Activated CD4-positive, alpha-beta T cell treated with anti-CD3 and anti-CD28 coated beads, Interleukin-2, amount 10 ng/mL, durations not matched to agents 7 days and 5 days (primary cell): ENCODE measurements at places on chromosomes 13 and 19. TPM values are rescaled to one million over a fixed set of nuclear protein-coding genes. Genes with fewer than 3 reads are reported as not detected.

Gene BCKDHA
- 12.7 TPM for total RNA-seq

Gene MIR17HG
- total RNA-seq, result 8.7 TPM

GRCh38 chr19:45162608-45163143, 1.9 kb upstream of the NKPD1 start:
- DNase-seq, result no peak

DNA sequence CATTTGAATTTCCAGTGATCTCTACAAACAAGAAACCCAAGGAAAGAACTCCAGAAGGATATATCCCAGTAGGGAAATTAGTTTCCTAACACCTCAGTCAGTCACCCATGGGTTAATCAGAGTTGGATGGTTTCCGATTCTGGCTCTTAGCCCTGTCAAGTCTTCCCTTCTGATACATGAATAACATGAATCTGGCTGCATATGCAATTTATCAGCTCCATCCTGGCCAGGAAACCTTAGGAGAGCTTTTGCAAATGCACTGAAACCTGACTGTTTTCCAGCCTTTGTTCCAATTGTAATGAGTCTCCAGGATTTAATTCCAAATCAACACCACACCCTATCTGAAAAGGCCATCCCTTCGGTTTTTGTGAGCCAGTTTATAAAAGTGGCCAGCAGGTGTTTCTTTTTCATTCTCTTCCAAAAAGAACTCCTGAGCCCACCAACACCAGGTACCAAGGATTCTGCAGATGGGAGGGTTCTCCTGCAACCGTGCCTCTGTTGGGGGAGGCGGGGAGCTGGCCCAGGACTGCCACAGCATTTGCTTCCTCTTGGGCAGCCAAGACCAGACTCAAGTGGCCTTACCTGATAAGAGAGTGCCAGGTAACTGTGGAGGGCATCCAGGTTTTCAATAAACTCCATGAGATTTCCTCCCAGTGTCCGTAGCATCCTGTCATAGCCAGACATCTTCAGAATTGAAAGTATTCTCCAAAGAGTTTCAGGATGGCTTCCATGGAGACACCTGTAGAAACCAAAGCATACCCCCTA, 77.5 kb downstream of the C13orf42 start:
- no peak for DNase-seq

DNA sequence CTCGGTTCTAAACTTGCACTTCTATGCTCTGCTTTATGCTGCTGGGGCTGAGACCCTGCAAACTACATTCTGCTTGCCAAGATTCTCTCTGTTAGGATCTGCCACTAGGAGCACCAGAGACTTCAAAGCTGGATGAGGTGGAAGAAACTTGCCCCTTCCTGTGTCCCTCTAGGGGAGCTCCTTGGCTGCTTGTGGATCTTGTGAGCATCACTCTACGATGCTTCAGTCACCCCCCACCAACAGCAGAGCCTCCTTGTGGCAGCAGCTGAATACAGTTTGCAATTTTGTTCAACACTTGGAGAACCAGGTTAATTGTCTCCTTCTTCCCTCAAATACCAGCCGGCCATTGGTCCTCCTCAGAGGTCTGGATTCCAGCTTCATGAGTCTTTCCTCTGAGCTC, 310.6 kb downstream of the FGF14 start:
- DNase-seq, result no peak

DNA sequence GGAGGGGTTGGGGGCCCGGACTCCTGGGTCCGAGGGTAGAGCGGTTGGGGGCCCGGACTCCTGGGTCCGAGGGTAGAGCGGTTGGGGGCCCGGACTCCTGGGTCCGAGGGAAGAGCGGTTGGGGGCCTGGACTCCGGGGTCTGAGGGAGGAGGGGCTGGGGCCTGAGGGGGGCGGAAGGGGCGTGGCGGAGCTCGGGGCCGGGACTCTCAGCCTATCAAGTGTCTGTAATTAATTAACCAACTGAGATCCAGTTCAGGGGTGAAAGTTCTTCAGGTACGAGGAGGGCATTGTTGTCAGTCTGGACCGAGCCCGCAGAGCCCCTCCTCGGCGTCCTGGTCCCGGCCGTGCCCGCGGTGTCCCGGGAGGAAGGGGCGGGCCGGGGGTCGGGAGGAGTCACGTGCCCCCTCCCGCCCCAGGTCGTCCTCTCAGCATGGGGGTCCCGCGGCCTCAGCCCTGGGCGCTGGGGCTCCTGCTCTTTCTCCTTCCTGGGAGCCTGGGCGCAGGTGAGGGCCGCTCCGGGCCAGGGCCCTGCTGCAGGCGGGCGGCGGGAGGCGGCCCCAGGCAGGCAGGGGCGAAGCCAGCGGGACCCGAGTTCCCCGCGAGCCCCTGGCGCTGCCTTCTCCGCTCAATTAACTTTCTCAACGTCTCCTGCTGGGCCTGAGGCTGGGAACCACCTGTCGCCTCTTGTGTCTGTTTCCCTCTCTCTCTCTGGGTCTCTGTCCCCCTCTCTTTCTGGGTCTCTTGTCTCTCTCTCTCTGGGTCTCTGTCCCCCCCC, 697 bp downstream of the FCGRT start:
- no peak for DNase-seq
